ENCODE measurements at places on chromosomes 3 and 15.

- no peak for DNase-seq
Observed at GRCh38 chr3:46902188-46902631, 24.7 kb downstream of the PTH1R start.

- no peak for DNase-seq
Observed at GRCh38 chr3:120300971-120301370, 15.9 kb upstream of the GPR156 start.

GRCh38 chr3:100185847-100186246 lies 71.5 kb upstream of the FILIP1L start:
- no peak for DNase-seq

- DNase-seq, result no peak
Observed at GRCh38 chr15:33315044-33315443, 4.3 kb downstream of the RYR3 start.

GRCh38 chr3:61631108-61631769 lies 69.9 kb downstream of the PTPRG start:
- no peak for DNase-seq

DNA sequence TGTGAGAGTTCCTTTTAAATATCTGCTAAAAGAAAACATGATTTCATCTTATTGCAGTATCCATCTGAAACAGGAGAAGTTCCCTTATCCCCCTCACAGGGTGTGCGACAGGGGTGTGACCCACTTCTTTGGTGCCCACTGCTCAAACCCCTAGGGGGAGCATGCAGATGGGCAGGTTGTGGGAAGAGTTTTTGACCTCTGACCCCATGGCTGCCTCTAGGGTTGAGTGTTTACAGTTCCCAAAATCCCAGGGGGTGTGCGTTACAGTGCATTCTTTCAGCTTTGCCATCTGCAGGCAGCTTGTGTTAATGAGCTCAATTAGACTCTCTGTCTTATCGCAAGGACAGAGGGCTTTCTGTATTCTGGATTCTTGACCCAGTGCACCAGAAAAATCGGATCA lies 443.2 kb upstream of the FRG2C start:
- DNase-seq, result no peak

- DNase-seq, result no peak
Observed at GRCh38 chr15:71335591-71335990, 220.3 kb downstream of the THSD4 start.

DNA sequence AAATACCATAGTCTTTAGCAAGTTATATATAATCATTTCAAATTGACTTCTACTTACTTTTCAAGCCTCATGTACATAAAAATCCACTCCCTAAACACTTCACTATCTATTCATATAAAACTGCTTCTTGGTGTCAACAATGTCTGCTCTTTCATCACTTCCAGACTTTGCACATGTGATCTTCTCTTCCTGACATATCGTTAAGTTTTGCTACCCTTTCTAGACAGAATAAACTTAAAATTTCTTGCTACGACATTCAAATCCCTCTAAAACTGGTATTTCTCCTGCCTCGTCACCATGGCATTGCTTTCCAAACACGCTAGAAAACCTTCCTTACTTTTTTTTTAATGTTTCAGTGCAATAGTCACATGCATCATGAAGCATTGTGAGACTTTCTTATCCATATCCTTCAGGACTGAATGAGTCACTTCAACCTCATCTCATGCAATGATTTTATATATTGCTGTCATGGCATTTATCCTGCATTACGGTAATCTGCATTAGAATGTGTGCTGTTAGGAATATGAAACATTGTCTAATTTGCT lies 122.8 kb downstream of the GMNC start:
- DNase-seq, result peak; percentile 29

DNA sequence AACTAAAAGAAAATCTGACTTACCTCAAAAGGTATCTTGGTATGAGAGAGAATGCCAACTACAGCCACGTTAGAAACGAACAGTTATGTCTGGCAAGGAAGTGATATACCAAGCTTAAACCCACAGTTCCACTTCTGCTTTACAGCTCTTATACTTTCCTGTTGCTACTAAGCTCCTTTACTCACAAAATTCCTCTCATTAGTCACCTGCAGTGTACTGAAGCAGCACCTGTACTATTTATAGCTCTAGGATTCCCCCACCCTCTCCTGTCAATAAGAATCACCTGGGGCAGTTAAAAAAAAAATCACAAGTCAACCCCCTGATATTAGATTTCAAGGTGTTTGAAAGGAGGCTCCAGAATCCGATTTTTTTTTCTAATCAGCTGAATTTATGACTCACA lies 2.9 kb upstream of the TMEM266 start:
- DNase-seq, result peak; percentile 88

DNA sequence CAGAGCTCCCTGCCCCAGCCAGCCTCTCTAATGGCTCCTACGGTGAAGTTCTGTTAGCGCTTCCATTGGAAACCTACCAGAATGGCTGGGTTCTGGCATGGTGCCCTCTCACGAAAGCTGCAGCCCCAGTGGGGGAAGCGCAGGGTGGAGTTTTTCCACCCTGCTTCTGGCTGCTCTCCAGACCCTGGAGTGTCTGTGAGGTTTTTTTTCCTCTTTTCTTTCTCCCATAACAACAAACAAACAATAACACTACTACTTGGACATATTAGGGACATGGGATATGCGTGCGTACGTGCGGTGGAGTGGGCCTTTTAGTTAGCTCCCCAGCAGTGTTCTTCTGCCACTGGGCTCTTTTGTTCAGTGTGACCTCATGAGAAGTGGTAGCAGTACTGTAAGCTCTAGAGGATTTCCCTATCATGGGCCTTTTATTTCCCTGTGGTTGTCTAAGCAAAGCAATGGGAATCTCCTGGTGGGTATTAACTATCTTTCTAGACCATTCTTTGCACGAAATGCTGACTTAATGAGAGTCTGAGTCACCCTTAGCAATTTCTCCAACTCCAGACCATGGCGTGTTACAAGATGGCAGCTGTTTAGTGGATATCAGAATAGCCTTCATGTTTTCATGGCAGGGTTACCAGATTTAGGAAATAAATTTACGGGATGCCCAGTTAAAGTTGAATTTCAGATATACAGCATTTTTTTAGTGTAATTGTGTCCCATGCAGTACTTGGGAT lies 161.9 kb downstream of the FNDC3B start:
- DNase-seq, result peak; percentile 62

- peak; percentile 83 for DNase-seq
Observed at GRCh38 chr3:180430896-180431295, 171.1 kb upstream of the TTC14 start.

DNA sequence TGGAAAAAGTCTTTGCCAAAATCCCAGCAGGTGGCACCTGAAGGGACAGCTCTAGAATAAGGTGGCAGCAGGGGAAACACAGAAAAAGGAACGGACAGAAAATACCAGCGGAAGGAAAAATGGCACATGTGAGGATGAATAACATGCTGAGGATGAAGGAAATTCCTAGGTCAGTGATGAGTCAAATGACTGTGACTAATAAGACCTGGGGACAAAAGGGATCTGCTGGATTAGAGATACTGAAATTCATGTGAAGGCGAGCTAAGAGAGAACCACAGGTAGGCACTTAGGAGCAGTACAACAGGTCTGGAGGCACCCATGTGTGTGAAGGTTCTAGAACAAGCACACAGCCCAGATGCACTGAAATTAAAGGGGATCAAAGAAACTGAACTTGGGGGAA lies 482.5 kb downstream of the FOXP1 start:
- DNase-seq, result peak; percentile 91

DNA sequence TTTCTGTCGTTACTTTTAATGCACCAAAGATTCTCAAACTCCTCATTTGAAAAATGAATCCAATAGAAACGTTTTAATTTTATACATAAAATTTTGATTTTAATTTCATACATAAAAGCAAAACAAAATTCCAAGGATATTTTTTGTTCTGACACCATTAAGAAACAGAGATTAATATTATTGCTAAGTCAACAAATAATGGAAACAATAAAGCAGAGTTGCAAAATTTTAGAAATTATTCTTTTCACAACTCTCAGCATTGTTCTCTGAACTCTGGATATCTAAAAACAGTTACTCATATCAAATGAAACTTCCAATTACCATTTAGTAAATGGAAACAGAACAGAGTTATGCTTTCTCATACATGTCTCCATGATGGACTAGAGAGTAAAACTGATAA lies 260.2 kb downstream of the EPHA6 start:
- no peak for DNase-seq

- no peak for DNase-seq
Observed at GRCh38 chr15:76299786-76300185, 11.5 kb downstream of the ETFA start.

DNA sequence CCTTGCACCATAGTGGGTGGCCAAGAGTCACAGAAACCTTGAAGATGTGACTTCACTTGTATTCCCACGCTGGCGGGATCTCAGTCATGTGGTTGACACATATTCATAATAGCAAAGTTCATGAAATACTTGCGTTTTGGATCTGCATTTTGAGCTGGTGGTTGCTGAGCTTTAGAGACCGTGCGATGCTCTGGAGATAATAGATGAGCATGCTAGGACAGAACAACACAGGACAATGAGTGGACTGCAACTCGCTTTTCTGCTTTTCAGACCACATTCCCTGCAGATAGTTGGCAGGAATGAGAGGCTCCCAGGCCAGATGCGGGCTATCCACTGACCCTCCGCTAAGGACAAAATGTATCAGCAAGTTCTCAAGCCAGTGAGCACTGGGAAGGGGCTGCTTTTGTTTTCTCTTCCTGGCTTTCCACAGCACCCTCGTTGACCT lies 13.8 kb upstream of the STARD5 start:
- DNase-seq, result no peak

DNA sequence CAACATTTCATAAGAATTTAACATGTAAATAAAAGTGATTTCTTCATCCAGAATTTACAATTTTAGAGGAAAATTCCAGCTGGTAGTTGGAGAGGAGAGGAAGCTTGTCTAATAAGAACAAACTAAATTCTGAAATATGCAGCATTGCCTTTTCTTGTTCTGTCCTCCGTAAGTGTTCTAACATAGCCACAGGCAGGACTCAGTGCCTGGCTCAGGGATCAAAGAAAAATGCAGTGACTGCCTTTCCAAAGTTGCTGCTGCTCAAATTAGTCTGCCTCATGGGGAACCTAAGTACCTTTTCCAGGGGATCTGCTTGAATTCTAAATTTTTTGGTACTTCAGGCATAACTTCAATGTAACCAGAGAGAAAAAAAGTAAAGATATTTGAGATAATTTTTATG lies 713.0 kb upstream of the CADM2 start:
- DNase-seq, result no peak

GRCh38 chr3:28612232-28612631 lies 263.6 kb upstream of the AZI2 start:
- no peak for DNase-seq

DNA sequence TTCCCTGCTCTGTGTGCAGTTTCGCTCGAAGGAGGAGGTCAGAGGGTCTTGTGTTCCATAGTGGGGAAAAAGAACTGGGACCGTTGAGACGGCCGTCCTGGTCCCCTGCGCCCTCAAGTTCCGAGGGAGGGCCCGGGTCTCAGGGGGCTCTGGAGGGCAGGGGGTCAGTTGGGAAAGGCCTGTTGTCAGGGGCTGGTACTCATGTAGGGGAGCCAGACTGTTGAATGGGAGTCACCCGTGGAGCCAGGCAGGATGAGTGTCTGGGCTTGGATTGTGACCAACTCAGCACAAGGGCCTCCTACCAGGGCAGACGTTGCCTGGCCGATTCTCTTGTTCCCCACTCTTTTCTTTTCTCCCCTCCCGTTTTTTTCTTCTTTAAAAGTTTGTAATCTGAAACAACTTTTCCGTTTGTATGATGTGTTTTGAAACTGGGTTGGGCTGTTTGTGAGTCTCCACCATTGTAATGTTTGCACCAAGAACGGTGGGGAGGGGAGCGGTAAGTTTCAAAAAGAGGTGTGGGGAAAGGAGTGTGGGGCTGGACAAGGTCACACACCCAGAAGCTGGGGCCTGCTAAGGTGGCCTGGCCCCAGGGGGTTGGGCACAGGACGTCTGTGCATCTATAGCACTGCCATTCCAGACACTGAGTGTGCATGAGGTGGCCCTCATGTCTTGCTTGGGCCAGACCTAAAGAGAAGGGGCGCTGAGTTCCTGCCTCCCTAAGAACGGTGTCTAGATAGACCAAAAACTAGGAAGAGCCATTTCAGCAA lies 1.1 kb downstream of the CMTM7 start:
- peak; percentile 57 for DNase-seq

DNA sequence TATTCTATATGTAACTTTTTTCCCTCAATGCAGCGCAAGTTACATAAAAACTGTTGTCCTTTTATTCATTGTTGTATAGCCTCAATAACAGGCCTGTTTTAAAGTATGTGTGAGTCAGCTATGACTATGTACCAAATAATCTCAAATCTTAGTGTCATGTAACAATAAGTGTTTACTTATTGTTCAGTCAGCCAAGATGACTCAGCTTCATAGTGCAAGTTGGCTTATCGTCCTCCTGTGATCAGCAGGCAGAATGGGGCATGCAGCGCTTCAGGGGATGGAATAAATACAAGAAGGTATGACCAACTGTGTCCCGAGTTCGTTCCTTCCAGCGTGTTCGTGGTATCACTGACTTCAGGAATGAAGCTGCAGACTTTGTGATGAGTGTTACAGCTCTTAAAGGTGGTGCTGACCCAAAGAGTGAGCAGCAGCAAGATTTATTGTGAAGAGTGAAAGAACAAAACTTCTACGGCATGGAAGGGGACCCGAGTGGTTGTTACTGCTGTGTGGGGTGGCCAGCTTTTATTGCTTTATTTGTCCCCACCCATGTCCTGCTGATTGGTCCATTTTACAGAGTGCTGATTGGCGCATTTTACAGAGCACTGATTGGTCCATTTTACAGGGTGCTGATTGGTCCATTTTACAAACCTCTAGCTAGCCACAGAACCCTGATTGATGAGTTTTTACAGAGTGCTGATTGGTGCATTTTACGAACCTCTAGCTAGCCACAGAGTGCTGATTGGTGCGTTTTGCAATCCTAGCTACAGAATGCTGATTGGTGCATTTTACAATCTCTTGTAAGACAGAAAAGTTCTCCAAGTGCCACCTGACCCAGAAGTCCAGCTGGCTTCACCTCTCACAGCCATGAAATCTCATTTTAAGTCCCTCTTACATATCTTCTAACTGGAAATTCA lies 1016.0 kb downstream of the MCTP2 start:
- DNase-seq, result peak; percentile 100

GRCh38 chr3:171257251-171258203 lies 202.7 kb downstream of the TNIK start:
- no peak for DNase-seq

- DNase-seq, result no peak
Observed at GRCh38 chr3:119221779-119222320, 18.8 kb downstream of the B4GALT4 start.

DNA sequence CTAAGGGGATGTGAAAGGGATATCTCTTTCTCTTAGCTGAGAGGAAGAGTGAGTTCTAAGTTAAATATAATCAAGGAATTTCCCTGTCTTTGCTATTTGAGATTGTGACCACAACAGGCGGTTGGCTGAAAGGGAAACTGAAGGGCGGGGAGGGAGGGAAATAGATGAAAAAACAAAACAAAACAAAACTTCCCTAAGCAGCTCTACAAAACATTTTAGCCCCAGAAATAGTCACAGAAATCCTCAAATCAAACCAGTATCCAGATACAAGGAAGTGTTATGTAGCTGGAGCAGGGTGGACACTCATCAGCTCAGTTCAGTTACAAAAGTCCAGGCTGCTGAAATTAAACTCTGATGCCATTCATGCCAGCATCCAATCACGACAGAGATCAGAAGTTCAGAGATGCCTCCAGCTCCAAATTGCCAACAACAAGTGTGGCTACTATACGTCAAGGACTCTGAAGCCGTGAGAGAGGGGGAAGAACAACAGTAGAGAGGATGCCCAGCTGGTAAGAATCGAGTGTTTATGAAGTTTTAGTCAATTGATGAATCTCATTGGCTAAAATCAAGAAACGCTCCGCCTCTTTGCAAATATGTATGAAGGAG lies 319 bp upstream of the TP63 start:
- DNase-seq, result no peak

GRCh38 chr15:41151451-41152005 lies 35.4 kb upstream of the INO80 start:
- DNase-seq, result no peak

- DNase-seq, result no peak
Observed at GRCh38 chr3:123064914-123065313, 1.9 kb upstream of the PDIA5 start.
